ENCODE measurements at places on chromosomes 2 and 18.

DNA sequence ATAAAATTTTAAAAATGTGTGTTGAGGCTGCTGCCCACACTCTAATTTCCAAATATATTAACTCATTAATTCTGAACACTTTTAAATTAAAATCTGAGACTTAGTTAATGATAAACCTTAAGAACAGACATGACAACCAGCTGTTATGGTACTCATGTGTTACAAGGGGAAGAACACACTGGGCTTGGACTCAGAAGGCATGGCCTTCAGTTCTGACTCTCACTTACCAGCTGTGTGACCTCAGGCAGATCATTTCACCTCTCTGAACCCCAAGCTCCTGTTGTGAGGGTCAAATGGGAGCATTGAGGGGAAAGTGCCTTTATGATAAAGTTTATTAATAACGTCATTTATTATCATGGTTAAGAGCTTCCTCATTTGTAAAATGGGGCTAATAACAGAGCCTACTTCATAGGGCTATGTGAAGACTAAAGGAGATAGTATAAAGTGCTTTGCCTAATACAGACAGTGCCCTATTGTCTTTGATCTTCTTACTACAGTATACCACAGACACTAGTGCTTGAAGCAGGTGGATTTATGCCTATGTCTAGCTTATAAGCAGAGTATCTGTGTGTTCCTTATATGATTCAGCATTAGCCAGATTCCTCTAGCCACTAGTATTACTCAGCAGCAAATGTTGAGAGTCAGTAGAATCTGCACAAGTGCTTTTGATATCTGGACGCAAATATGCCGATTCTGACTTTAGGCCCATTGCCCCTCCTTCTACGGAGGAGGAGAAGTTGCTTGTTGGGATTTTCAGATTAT is 99.6 kb downstream of the SGPP2 start:
- no peak for DNase-seq

DNA sequence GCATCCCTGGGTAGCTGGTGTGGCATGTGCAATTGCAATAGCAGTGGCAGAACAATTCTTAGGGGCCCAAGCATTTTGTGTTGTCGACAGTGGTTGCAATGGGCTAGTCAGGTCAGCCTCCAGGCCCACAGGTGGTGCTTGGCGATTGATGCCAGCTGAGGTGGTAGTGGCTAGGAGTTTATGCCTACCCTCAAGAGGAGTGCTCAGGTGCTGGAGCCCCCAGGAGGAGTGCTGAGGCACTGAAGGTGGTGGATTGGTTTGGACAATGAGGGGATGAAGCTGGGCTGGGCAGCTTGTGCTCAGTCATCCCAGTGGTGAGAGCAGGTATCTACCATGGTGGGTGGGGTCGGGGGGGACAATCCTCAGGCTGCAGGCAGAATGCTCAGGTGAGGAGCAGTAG is 877.9 kb upstream of the TMEFF2 start:
- no peak for DNase-seq

GRCh38 chr18:56431551-56431950 is 206.8 kb downstream of the TXNL1 start:
- no peak for DNase-seq

DNA sequence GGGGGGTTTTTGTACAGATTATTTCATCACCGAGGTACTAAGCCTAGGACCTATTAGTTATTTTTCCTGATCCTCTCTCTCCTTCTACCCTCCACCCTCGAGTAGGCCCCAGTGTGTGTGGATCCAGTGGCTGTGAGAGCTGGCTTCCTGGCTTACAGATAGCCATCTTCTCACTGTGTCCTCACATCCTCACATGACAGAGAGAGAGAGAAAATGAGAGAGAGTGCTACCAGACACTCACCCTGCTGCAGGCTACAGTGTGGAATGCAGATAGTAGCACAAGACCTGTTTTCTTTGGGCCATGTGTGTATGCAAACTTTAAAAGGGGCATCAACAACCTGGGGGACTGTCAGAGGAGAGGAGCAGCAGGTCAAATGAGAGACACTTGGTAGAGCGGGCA is 9.5 kb downstream of the KCNK3 start:
- no peak for DNase-seq

- DNase-seq = no peak
These were observed 9.4 kb upstream of the MOB1A start for GRCh38 chr2:74188018-74188601.

DNA sequence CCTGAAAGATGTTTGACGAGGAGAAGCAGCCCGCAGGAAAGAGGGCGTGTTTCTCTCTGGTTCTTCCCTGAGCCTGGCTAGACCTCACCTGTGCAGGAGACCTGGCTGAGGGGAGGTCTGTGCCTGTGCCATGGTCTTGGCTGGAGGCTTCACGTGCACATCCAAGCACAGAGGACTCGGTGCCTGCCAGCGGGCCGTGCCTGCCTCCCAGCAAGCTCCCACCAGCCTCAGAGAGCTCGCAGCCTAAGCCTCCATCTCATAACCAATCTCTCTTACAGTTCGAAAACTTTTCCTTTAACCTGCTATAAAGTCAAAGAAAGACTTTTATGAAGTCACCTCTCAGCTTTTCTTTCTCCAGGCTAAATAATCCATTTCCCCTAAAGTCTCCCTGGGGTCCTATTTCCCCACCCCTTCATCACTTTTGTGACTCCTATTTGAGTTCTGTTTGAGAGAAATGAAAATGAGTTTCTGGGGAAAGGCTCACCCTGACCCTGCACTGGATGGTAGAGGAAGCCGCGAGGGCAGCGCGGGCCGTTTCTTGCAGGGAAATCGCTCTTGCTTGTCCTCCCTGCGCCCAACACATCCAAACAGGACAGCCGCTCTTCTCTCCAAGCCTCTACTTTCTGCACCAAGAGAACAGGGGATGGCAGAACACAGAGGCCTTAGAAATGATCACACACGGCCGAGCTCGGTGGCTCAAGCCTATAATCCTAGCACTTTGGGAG is 521.0 kb downstream of the SOX11 start:
- no peak for DNase-seq

GRCh38 chr2:201546576-201546975 is 95.0 kb downstream of the STRADB start:
- no peak for DNase-seq

GRCh38 chr2:196551014-196551413 is 88.5 kb upstream of the CCDC150 start:
- no peak for DNase-seq

- no peak for DNase-seq
These were observed 223.7 kb downstream of the SLC4A3 start for GRCh38 chr2:219851169-219851568.
